ENCODE measurements at places on chromosomes 1 and 21.
A peak's percentile ranks its signal among the peaks of the same experiment; 100 is the strongest.

- no peak for DNase-seq
These were observed 27.8 kb upstream of the SLC19A1 start for GRCh38 chr21:45570071-45570470.

- DNase-seq: no peak
These were observed 64.7 kb upstream of the ACTRT2 start for GRCh38 chr1:2956576-2956975.

- no peak for DNase-seq
These were observed 58.6 kb downstream of the ADARB1 start for GRCh38 chr21:45132841-45133573.

DNA sequence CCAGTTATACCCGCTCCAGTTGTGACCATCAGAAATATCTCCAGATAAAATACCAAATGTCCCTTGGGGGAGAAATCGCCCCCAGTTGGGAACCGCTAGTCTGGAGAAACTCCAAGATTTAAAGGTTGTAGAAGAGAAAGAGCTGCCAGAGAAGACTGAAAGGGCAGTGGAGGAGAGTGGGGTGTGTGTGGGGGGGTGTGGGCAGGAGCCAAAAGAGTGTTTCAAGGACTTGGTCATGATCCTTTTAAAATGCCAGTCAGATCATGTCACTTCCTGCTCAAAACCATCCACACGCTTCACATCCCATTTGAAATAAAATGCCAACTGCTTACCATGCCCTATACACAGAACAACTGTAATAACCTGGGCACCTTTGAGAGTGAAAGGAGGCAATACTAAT lies 3.4 kb upstream of the HEYL start:
- peak; percentile 20 for DNase-seq

DNA sequence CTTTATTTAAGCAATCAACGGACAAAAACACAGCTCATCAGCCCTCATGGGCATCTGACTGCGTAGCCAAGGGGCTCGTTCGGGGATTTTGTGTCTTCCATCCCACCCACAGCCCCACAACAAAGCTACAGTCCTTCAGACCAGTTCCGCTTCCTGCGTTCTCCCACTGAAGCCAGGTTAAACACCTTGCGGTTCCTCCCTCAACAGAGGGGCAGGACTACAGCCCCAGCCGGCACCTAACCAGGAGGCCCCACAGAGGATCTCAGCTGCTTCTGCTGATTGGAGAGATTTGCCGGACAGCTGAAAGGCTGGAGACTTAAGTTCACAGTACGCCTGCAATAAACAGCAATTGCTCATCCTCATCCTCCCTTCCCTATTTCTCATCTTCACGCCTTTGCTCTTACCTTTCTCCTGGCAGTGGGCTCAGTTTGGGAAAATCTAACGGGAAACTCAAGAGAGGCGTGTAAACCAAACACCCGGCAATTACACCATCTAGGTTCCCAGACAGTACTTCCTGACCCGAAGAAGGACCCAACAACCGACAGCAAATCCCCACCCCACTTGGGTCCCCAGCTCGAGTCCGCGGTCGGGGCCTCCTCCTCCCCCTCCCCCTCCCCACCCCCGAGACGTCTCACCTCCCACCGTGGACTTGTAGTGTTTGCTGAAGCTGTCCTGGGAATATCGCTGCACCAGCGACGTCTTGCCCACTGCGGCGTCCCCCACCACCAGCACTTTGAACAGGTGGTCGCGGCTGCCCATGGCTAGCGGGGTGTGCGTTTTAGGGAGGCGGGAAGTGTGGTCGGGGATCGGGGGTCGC lies 876 bp downstream of the RAB29 start:
- no peak for DNase-seq

DNA sequence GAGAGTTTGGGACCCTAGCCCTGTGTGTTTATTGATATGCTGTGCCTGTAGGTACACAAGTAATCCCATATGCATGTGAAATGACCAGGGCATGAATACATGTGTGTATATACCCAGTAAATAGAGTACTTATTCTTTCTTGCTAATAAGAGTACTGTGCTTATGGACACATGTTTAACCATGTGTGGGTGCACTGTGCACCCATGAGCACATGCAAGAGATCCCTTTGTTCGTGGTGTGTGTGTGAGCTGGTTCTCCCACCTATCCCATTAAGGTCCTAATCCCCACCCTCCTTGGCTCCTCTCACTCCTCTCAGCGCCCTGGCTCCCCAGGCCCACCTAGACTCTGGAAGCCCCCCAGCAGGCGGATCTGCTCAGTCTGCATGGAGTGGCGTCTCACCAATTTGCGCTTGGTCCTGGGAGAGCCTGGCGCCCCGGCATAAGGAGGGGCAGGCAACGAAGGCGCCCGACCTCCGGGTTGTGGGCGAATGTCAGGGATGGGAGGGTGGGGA lies 2.2 kb upstream of the LIX1L start:
- DNase-seq: no peak

DNA sequence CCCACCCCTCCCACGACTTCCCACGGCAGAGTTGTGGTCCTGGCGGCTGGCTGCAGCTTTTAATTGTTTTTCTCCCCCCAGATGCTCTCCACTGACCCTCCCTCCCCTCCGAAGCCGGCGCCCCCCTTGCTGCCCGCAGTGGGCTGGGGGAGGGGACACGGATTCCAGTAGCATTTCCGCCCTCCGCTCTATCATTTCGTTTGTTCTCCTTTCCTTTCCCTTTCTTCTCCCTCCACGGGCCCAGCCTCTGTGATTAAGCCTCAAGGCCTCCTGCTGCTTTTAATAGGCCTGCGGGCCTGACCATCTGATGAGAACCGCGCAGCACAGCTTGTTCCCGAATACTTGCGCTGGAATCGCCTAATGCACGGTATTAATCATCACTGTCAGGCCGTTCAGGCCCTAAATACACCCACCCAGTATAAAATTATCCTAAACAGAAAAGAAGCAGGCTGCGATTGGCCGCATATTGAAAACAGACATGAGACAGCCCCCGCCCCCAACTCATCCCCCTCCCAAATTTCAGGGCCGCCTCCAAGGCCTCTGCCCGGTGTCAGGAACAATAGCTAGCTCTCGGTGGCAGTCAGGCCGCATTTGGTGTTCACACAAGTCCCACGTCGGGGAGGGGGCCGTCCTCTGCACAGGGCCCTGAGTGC lies 102.0 kb upstream of the ARHGEF16 start:
- no peak for DNase-seq

DNA sequence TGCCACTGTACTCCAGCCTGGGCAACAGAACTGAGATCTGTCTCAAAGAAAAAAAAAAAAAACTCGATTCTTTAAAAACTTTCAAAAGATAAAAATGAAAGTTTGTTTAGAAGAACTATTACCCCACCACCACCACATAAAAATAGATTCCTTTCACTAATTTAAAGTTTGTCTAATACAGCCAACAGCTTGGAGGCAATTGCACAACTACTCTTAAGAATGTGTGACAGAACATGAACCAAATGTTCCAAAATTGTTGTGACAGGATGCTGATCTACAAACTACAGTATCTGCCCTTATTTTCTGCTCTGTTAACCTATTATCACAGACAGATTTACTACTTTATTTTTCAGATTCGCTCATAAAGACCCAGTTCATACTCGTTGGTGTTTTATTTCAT lies 5.5 kb upstream of the TGFBR3 start:
- no peak for DNase-seq

DNA sequence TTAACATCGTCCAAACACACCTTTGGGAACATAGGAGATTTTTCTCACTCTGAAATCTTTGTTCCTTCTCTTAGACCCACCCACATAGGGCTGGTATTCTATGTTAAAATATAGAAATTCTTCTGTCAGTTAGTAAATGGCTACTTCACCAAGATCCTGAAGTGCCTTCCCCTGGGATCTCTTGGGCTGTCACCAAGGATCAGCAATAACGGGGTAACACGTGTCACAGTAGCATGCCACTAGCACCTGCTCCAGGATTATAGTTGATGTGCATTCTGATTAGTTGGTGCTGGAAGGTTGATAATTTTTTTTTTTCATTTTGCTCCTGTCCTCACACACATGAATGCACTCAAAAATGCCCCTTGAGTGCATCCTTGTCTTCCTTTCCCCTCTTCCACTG lies 298.7 kb downstream of the NTNG1 start:
- no peak for DNase-seq

DNA sequence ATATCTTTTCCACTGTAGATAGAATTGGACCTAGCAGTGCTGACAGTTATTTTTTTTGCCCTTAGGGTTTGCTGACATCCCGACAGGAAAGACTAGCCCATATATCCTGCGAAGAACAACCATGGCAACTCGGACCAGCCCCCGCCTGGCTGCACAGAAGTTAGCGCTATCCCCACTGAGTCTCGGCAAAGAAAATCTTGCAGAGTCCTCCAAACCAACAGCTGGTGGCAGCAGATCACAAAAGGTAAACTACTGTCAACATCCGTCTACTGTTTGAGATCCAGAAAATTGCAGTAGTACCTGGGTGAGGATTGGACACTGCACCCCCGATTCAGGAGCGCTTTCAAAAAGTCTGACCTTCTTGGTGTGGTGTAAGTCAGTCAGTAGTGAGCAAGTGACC lies 55.8 kb downstream of the CENPF start:
- DNase-seq: no peak

- DNase-seq: no peak
These were observed 425.1 kb downstream of the KIF26B start for GRCh38 chr1:245579881-245580280.

- DNase-seq: no peak
These were observed 96.0 kb downstream of the ST6GALNAC3 start for GRCh38 chr1:76170513-76170912.

DNA sequence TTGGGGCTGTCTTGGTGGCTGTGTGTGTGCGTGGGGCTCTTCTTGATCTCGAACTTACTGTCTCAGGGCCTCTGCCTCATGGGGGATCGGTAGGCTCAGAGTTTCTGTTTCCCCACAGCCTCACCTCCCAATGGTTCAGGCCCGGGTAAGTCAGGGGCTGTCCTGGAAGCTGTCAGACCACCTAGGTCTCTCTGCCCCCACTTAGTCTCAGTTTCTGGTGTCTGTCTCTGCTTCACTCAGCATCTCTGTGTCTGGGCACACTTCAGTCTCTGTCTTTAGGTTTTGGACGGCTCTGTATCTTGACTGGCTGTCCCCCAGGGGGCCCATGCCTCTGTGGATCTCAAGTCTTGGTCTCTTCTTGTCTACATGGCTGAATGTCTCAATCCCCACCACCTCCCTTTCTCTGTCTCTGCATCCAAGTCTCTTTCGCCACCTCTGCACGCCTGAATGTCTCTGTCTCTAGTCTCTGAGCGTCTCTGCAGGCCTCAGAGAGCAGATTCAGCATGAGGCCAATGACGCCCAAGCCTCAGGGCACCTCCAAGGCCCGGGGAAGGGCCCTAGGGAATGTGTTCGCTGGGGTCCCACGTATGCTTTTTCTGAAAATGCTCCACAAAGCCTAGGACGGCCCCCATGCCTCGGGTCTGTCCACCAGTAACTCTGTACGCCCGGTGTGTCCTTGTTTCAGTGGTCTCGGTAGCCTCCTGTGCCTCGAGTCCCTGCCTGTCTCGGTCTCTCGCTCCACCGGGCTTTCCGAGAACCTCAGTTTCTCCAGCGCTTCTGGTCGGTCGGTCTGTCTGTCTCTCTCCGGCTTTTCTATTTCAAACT lies 818 bp downstream of the FHL3 start:
- DNase-seq: no peak

- DNase-seq: no peak
These were observed 64.0 kb downstream of the KIF21B start for GRCh38 chr1:200959411-200959921.

DNA sequence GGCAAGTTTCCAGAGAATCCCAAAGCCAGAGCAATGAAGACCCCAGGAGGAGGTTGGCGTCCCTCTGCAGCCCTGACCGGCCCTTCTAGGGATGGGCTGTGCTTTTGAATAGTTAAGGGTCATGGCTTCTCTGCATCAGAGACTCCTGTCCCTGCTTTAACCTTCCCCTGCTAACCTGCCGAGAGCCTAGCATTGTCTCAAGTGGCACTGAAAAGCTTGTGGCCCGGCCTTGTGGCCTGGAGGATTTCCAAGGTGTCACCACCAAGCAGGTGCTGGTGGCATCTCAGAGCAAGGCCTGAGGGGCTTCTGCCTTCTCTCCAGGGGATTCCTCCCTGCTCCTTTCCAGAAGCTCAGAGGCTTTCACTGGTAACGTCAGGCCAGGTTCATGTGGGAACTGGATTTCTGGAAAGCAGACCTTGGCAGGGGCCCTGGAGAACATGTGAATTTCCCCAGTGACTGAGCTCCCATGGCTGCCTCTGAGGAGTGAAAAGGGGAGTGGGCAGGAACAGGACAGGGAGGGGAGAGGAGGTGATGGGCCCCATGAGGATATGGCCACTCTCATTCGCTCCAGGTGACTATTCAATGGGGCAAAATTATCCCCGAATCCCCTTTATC lies 409.9 kb downstream of the PTPRU start:
- no peak for DNase-seq

GRCh38 chr1:50967416-50968157 lies 2.5 kb upstream of the CDKN2C start:
- DNase-seq: no peak

All from posterior cingulate gyrus (tissue), 11 donors.